ENCODE measurements at places on chromosomes 1 and 21. TPM values are rescaled to one million over a fixed set of nuclear protein-coding genes. Genes with fewer than 3 reads are reported as not detected.

Gene ESPN
- polyA plus RNA-seq, result 1.4 TPM

Gene PPCS
- 32.5 TPM for polyA plus RNA-seq

Gene ITGB2
- 25.1 TPM for polyA plus RNA-seq

Gene EVA1C
- polyA plus RNA-seq, result 2.0 TPM

Gene RSPO1
- polyA plus RNA-seq, result not detected

Gene FCRL5
- polyA plus RNA-seq, result not detected

Gene SUSD4
- polyA plus RNA-seq, result 4.1 TPM

- no peak for DNase-seq
These were observed 17.6 kb upstream of the MTARC2 start for GRCh38 chr1:220730486-220730885.

DNA sequence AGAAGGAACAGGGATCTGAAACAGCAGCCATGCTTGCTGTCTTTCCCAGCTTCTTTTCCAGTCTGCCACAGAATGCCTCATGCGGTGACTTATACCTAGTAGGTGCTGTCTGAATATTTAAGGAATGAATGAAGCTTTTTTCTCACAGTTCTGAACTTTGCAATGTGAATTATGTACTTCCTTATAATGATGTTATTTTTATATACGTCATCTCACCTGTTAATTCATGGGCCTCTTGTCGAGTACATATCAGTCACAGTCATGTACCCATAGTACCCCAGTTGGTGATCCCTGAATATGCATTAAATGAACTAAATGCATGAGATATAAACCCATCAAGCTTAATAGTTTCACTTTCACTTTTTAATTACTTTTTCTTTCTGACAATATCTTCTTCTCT lies 132.7 kb downstream of the NTNG1 start:
- no peak for DNase-seq

- DNase-seq, result no peak
These were observed 24.4 kb downstream of the TBX15 start for GRCh38 chr1:118963456-118964430.

DNA sequence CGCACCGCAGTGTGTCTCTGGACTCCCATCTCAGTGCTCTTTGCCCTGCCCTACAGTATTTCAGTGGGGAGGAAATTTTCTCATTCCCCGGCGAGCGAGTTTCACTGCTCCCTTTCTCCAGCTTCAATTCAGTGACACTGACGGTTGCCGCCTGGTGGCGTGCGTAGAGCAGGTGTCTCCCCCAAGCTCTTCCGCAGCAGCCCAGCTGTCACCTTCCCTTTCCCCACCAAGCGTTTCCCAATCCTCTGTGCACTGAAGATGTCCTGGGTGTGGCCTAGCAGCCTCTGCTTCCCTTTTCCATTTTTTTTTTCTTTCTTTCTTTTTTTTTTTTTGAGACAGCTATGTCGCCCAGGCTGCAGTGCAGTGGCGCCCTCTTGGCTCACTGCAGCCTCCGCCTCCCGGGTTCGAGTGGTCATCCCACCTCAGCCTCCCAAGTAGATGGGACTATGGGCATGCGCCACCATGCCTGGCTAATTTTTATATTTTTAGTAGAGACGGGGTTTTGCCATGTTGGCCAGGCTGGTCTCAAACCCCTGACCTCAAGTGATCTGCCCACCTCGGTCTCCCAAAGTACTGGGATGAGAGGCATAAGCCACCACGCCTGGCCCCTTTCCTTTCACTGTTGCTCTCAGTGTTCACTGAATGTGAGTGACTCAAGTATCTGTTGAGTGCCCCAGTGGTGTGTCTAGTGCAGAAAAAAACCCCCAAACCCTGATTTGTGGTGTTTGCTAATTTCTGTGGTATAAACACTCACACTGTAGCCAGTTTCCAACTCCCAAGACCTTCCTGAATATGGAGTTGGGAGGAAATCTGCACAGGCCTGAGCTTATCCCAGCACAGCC lies 30.1 kb downstream of the TNFRSF1B start:
- no peak for DNase-seq

GRCh38 chr1:16189003-16189402 lies 23.4 kb downstream of the ARHGEF19 start:
- DNase-seq, result no peak

DNA sequence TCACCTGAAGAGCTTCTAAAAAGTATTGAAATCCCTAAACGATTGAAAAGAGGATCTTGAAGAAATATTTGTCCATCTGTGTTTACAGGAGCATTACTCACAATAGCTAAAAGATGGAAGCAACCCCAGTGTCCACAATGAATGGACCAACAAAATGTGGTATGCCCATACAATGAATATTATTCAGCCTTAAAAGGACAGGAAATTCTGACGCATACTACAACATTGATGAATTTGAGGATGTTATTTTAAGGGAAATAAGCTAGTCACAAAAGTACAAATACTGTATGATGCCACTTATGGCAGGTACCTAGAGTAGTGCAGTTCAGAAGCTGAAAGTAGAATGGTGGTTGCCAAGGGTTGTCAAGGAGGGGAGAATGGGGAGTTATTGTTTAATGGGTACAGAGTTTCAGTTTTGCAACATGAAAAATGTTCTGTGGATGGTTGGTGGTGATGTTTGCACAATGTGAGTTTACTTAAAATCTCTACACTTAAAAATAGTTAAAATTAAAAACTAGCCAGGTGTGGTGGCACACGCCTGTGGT lies 37.1 kb upstream of the GADD45A start:
- DNase-seq, result no peak

DNA sequence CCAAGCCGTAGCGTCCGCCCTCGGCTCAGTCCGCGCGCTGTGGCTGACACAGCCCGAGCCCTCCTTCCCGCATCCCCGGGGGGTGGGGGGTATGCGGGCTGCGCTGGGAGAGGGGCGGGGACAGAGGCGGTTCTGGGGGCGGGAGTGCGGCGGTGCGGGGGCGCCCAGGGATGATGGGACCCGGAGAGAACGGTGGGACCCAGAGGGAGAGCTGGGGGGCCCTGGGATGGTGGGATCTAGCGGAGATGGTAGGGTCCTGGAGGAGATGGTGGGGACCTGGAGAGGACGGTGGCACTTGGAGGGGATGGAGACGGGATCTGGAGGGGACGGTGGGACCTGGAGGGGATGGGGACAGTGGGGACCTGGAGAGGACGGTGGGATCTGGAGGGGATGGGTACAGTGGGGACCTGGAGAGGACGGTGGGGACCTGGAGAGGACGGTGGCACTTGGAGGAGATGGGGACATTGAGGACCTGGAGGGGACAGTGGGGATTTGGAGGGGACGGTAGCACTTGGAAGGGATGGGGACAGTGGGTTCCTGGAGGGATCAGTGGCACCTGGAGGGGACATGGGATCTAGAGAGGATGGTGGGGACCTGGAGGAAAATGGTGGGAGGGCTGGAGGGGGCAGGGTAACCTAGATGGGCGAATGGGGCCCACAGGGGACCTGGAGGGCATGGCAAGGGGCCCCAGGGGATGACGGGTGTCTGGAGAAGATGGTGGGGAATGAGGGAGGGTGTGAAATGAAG lies 477 bp downstream of the SNAP47 start:
- DNase-seq, result no peak

- DNase-seq, result no peak
These were observed 94.7 kb upstream of the SMYD2 start for GRCh38 chr1:214186103-214186824.

- DNase-seq, result no peak
These were observed 22.1 kb upstream of the IL10 start for GRCh38 chr1:206794294-206794908.

DNA sequence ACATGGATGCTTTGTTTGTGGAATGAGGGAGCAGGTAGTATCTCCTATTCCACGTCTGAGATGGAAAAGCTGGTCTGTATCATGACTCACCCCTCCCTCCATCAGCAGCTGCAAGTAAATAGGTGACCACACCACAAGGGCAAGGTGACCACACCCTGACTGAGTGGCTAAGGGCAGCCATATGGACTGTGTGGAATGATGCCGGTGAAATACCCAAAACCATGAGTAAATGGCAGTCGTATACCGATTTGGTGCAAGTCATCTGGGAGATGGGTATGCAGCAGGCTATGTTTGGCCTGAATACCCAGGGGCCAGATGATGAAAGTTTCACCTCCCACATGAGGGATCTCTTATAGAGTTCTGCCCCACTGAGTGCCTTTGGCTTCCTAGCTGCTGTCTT lies 15.8 kb upstream of the UBE2U start:
- DNase-seq, result no peak

- no peak for DNase-seq
These were observed 20.7 kb downstream of the GALNT2 start for GRCh38 chr1:230087717-230088105.

All from muscle of arm (tissue), 14 donors.